ENCODE measurements at places on chromosomes 4 and X. TPM values are rescaled to one million over a fixed set of nuclear protein-coding genes. Genes with fewer than 3 reads are reported as not detected.

DNA sequence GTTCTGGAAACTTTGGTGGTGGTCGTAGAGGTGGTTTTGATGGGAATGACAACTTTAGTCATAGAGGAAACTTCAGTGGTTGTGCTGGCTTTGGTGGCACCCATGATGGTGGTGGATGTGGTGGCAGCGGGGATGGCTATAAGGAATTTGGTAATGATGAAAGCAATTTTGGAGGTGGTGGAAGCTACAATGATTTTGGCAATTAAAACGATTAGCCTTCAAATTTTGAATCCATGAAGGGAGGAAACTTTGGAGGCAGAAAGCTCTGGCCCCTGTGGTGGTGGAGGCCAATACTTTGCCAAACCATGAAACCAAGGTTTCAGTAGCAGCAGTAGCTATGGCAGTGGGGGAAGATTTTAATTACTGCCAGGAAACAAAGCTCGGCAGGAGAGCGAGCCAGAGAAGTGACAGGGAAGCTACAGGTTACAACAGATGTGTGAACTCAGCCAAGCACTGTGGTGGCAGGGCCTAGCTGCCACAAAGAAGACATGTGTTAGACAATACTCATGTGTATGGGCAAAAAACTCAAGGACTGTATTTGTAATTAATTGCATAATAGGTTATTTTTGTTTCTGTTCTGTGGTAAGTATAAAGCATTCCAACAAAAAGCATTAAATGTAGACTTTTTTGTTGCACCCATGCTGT lies 23.2 kb upstream of the SOD3 start:
- no peak for DNase-seq

Gene SLC35A2
- polyA plus RNA-seq: 36.6 TPM

GRCh38 chr4:23878246-23878891 lies 11.5 kb downstream of the PPARGC1A start:
- no peak for DNase-seq

DNA sequence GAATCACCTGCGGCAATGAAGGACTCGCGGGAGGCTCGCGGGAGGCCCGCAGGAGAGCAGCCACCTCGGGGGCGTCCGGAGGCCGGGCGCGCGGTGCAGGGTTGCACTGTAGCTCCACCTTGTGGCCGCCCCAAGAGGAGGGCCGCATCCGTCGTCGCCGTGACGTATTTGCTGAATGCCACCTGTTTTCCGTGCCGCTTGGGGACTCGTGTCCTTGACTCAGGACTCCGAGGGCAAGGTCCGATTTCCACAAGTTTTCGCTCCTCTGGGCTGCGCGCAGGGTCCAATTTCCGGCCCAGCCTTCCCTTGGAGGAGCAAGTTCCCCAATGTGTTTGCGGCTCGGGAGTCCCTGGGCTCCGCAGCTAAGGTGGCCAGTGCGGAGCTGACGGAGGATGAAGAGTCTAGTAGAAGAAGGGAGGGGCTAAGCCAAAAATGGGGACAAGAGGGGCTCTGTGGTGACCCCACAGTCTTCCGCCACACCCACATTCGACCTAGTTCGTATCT lies 10.7 kb upstream of the DLG3 start:
- peak; percentile 38 for DNase-seq

Gene RLIM
- polyA plus RNA-seq: 35.0 TPM

Gene COPS4
- polyA plus RNA-seq: 85.8 TPM

- DNase-seq: no peak
Measured at GRCh38 chr4:163895378-163896005, 401.0 kb downstream of the TMA16 start.
